ENCODE measurements at places on chromosomes 11 and 22.

GRCh38 chr22:50438305-50439275 lies 36.2 kb downstream of the SBF1 start:
- DNase-seq = no peak

- DNase-seq = no peak
Measured at GRCh38 chr22:42171417-42171816, 40.8 kb upstream of the CYP2D6 start.

DNA sequence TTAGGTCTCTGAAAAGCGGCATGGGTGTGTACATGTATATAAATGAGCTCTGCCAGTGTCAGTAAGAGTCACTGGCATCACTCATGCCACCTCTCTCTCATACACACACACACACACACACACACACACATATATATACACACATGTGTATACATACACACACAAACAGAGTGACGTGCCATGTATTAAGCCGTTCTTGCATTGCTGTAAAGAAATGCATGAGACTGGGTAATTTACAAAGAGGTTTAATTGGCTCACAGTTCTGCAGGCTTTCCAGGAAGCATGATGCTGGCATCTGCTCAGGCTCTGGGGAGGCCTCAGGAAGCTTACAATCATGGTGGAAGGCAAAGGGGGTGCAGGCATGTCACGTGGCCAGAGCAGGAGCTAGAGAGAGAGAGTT lies 105.6 kb upstream of the NNMT start:
- no peak for DNase-seq

- DNase-seq = no peak
Measured at GRCh38 chr11:46210133-46210636, 67.3 kb upstream of the CREB3L1 start.

- DNase-seq = no peak
Measured at GRCh38 chr11:71454470-71455113, 1.6 kb downstream of the NADSYN1 start.

DNA sequence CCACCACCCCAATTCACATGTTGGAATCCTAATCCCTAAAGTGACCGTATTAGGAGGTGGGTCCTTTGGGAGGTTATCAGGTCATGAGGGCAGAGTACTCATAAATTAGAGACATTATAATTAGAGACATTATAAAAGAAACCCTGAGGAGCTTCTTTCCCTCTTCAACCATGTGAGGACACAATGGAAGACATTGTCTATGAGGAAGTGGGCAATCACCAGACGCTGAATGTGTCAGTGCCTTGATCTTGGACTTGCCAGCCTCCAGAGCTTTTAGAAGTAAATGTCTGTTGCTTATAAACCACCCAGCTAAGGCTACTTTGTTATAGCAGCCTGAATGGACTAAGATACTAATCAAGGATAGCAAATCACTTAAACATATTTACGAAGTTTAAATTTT lies 14.8 kb downstream of the GAB2 start:
- DNase-seq = no peak

DNA sequence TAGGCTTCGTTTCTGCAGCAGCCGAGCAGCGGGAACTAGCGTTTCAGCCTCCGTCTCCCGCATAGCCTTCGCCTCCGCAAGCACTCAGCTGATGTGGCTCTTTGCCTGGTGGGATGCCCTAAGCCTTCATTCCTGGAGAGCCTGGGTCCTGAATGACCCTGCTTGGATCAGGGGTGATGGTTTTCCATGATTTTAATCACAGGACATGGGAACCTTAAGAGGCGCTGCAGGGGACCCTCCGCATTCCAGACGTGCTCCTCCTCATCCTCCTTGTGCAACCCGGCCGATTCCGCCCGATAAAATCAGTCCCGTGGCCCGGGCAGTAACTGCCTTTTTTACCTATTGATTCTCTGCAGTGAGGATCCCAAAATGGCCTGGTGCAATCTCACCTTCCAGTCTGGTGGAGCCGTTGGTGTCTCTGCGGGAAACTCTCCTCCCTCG lies 8.2 kb downstream of the C11orf21 start:
- no peak for DNase-seq

DNA sequence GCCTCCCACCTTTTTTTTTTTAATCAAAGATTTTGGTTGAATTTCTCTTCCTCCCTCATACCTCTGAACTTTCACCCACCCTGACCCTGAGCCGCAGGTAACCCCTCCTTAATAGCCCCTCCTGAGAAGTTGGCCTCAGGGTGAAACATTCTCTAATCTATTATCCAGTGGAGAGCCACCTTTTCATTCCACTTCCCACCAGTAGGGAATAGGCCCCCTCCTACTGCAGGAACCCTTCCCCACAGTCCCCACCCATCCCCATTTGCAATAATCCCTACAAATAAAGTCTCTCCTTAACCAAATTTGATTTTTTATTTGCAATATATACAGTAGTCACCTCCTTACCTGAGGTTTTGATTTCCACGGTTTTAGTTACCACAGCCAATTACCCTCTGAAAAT lies 2.1 kb upstream of the SLC35F2 start:
- DNase-seq = no peak

DNA sequence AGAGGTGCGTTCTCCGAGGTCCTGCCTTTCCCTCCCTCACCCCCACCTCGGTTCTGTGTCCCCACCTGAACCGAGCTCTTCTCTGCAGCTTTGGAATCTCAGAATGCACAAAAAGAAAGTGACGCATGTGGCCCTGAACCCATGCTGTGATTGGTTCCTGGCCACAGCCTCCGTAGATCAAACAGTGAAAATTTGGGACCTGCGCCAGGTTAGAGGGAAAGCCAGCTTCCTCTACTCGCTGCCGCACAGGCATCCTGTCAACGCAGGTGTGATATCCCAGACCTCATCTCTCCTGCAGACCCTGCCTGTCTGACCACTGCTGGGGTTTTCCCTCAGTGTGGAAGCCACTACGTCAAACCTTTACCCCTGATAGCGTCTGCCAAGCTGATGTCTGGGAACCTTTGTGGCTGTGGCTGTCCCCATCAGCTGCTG lies 13.9 kb downstream of the ACP2 start:
- DNase-seq = no peak

GRCh38 chr11:47607380-47607779 lies 13.2 kb upstream of the C1QTNF4 start:
- DNase-seq = no peak

DNA sequence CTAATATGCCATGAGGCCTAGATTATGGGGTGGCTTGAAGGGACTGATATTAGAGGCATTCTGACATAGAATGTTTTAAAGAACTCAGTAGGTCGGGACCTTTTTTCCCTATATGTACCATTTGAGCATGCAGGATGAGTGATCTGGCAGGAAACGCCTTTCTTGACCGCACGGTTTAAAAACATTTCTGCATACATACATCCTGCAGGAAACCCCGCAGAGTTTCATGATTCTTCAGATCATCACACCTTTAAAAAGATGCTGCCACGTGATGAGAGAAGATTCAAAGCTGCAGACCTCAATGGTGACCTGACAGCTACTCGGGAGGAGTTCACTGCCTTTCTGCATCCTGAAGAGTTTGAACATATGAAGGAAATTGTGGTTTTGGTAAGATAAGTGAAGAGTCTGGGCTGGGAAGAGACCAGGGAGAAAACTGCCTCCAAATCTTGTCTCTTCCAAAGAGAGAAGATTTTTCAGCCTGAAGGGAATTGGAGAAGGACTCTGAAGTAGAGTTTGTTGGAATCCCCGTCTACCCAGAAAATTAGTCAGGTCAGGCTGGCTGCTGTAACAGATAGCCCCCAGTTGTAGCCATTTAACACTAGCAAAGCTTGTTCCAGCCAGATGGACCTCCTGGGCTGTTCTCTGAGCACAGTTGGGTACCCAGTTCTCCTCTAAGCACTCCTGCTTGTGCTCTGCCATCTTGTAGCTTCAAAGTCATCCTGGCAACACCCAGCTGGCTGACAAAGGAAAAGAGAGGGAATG lies 7.4 kb downstream of the RCN1 start:
- DNase-seq = no peak

DNA sequence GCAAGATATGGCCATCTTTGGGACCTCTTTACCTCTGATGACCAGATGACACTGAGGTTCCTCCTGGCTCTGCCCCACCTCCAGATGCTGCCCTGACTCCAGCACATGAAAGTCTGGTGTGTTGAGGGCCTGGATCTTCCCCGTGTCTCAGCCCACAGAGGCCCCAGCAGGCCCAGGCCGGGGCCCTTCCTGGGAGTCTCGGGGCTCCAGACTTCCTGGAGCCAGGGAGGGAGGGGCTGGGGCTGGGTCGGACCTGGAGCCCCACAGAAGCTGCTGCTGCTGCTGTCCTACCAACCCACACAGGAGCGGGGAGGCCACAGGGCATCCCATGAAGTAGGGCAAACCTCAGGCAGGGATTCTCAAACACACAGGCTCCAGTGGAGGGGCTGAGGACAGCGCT lies 32.2 kb upstream of the WNT11 start:
- DNase-seq = no peak

GRCh38 chr11:32576456-32576855 lies 7.2 kb upstream of the EIF3M start:
- no peak for DNase-seq

DNA sequence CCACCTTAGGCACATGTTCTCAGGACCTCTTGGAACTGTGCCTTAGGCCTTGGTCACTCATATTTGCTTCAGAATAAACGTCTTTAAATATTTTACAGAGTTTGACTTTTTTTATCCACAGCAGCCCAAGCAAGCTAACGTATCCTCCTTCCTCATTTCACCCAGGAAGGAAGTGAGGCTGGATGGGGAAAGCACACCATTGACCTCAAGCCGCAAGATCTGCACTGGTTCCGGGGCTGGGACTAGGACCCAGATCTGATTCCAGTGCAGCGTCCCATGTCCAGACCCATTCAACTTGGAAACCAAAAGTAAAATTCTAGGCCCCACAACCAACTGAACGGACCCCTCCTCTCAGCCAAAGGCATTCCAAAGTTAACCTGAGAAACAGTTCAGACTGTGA lies 2.4 kb upstream of the LGALS12 start:
- no peak for DNase-seq

DNA sequence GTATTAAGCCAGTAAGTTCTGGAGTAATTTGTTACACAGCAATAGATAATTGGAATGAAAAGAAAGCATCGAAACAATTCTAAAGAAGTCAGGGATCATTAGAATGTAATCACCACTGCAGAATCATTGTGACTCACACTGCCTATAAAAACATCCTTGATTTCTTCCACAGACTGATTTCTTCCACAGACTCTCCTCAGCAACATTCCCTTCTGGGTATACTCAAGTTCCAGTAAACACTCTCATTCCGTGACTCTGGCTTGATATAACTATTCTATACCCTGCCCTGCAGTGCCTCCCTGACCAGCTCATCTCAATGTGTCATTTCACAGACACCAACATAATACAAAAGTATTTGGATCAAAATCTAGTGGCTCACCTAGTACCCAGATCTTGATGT lies 120.5 kb downstream of the BBOX1 start:
- DNase-seq = no peak

GRCh38 chr11:83259559-83259958 lies 26.6 kb downstream of the CCDC90B start:
- DNase-seq = no peak

GRCh38 chr22:45970705-45971407 lies 6.1 kb downstream of the WNT7B start:
- no peak for DNase-seq

DNA sequence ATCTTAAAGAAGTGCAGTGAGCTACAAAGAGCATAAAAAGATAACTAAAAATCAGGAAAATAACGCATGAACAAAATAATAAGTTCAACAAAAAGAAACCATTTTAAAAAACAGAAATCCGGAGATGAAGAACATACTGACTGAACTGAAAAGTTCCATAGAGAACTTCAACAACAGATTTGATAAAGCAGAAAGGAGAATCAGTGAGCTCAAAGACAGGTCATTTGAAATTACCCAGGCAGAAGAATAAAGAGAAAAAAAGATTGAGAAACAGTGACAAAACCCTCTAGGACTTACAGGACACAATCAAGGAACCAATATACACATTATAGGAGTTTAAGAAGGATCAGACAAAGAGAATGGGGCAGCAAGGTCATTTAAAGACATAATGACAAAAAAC lies 334.3 kb downstream of the NTM start:
- DNase-seq = no peak

- DNase-seq = no peak
Measured at GRCh38 chr22:49894322-49895054, 23.8 kb downstream of the ALG12 start.

- DNase-seq = no peak
Measured at GRCh38 chr11:4146070-4146771, 51.6 kb downstream of the RRM1 start.

DNA sequence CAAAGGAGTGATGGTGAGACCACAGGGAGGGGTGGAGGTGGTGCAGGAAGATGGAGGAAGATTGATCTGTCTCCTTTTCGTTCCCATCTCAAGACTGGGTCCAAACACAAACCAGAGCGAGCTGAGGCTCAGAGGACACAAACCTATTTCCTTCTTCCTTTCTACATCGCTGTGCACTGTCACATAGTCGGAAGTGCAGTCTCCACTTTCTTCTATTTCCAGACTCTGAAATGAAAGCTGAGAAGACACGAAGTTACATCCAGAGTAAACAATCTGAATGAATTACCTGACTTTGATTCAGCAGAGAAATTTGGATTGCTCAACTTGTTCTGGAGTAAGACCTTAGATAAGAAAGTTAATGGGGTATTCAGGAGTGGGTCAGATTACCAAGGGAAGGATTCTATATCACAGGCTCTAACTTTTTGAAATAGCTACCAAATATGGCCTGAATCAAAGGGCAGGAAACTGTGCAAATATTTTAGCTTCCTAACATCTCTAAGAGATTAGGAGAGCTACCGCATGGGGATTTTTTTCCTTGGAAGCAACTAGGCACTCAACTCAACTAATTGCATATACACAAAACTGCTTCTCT lies 14.4 kb downstream of the OVCH2 start:
- DNase-seq = no peak

- no peak for DNase-seq
Measured at GRCh38 chr11:126153972-126154371, 57.5 kb downstream of the RPUSD4 start.

DNA sequence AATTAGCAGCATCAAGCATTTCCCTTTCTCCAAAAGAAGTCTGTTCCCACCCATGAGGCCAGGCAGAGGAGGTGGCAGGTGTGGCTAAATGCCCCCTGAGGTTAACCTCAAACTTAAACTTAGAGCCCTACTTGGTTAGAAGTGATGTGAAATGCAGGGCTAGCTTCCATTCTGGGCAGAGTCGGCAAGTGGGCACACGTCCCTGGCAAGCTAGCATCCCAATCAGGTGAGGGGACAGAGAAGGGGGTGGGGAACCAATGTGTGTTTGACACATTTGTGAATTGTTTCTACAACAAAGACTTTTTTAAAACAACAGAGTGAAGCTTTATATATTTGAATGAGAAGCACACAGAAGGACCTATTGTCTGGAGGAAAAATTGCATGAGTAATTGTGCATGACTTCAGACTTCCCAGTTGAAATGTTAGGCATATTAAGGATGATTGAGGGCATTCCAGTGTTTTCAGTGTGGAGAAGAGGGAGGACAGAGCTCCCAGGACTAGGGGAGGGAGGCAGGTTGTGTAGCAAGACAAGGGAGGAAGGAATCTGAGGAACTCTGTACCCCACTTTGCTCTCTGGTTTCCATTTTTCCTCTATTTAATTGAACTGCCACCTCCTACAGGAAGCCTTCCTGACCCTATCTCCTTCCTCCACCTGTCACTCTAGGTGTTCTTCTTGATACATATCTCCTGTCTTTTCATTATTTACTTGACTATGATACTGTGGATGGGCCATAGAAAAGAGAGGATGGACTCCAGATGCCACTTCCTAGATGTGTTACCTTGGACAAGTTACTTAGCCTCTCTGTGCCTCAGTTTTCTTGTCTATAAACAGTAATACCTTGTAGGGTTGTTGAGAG lies 83.3 kb upstream of the PICALM start:
- no peak for DNase-seq

GRCh38 chr22:39132871-39133524 lies 19.5 kb downstream of the CBX7 start:
- DNase-seq = no peak

- DNase-seq = no peak
Measured at GRCh38 chr11:106309070-106309684, 231.7 kb downstream of the AASDHPPT start.
